Stimulated activated CD8-positive, alpha-beta memory T cell treated with anti-CD3 and anti-CD28 coated beads, Interleukin-7, amount 100 ng/mL, for 1 hour (primary cell): ENCODE measurements at places on chromosomes 5 and 9.

DNA sequence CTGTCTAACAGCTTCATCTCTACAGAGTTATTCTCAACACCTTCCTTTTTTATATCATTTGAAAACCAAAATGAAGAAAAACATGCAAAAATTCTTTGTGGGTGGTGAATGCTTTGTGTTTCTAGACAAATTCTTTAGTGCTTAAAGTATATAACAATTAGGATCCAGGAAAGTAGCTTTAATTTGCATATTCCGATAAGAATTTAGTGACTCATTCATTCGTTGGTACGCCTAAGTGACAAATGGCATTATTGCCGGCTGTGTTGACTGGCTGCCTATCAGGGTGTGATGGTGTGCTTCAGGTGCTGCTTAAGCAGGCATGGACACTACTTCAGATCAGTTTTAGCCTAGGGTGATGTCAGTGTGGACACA lies 35.2 kb downstream of the LMNB1 start:
- no peak for DNase-seq

- DNase-seq: no peak
Measured at GRCh38 chr9:73219985-73220626, 68.4 kb downstream of the ANXA1 start.

- DNase-seq: no peak
Measured at GRCh38 chr5:116484645-116485044, 90.0 kb downstream of the SEMA6A start.

GRCh38 chr5:78526049-78526525 lies 122.5 kb downstream of the LHFPL2 start:
- no peak for DNase-seq

- no peak for DNase-seq
Measured at GRCh38 chr5:75320371-75320770, 16.6 kb upstream of the HMGCR start.

DNA sequence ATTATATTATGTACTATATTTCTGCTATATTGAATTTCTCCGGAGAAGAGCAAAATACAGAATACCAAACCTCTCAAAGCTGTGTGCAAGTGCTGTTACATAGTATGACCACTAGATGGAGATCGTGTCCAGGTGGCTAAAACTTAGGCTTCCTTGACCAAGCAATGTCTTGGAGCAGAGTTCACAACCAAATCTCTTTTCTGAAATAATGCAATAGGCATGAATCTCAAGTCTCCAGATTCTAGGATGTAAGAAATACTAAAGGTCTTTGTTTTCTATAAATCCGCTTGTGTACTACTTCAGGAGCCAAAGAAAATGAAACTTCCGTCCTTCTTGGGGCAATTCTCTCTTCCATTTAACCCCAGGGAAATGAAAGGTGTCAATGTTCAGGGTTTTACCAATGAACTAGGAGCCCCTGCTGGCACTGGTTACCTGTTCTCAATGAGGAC lies 181.5 kb upstream of the RAI14 start:
- no peak for DNase-seq

- no peak for DNase-seq
Measured at GRCh38 chr5:175842951-175843793, 28.2 kb upstream of the CPLX2 start.

DNA sequence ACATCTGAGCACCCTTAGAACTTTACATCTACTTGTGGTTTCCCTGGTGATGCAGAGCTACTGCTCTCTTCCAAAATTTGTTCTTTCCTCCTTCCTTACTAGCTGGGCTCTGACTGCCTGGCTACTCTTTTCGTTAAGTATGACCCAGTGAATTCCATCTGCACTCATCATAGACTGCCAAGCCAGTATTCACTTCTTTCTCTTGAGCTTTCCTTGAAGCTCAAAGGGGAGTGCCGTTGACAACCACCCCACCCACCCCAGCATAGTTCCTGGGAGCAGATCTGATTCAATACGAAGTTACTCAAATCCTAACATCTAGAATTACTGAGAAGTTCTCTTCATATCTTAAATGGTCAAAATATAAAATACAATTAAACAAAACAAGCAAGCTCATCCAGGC lies 190.5 kb downstream of the ADAMTS12 start:
- no peak for DNase-seq

- DNase-seq: no peak
Measured at GRCh38 chr5:127506616-127507015, 10.8 kb upstream of the PRRC1 start.
